ENCODE measurements at places on chromosomes 6 and 20.

DNA sequence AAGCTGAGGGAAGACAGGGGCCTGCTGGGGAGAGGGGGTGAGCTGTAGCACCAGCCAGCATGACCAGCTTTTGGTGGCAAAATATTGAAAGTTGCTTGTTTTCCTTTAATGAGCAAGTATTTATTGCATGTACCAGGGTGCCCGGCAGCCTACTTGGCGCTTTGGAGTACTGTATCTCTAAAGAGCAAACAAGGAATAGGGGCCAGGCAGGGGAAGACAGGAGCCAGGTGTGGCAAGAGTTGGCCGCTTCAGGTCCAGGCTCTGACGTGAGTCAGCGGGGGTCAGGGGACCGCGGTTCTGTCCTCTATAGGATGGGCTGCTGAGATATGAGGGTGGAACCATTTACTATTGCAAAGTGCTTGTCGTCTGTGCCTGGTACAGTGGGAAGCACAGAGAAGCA is 63.1 kb downstream of the PSMG4 start:
- DNase-seq = no peak

- DNase-seq = no peak
Observed at GRCh38 chr6:53984163-53984562, 127.1 kb upstream of the MLIP start.

GRCh38 chr6:113055061-113055460 is 707.9 kb downstream of the RFPL4B start:
- DNase-seq = no peak

GRCh38 chr6:136607932-136608772 is 57.9 kb upstream of the MAP7 start:
- DNase-seq = peak; percentile 66

DNA sequence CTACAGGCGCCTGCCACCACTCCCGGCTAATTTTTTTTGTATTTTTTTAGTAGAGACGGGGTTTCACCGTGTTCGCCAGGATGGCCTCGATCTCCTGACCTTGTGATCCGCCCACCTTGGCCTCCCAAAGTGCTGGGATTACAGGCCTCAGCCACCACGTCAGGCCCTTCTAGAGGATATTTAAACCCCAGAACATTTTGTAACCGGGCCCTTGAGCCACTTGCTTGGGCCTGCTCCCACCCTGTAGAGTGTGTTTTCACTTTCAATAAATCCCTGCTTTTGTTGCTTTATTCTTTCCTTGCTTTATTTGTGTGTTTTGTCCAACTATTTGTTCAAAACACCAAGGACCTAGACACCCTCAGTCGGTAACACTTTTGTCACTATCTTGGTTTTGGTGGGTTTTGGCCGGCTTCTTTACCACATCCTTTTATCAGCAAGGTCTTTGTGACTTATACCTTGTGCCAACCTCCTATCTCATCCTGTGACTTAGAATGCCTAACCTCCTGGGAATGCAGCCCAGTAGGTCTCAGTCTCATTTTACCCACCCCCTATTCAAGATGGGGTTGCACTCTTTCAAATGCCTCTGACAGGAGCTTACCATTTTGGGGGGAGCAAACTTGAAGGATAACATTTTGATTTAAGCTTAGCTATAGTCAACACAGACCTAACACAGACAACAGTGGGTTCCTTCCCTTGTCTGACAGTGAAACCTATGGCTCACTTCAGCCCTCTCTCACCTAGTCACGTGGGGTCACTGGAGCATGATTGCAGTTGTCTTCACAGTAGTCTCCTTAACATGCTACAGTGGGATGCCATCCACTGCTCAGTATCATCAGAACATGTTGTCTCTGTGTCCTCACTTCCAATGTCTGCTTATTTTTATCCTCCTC is 27.9 kb upstream of the KIF6 start:
- DNase-seq = no peak

DNA sequence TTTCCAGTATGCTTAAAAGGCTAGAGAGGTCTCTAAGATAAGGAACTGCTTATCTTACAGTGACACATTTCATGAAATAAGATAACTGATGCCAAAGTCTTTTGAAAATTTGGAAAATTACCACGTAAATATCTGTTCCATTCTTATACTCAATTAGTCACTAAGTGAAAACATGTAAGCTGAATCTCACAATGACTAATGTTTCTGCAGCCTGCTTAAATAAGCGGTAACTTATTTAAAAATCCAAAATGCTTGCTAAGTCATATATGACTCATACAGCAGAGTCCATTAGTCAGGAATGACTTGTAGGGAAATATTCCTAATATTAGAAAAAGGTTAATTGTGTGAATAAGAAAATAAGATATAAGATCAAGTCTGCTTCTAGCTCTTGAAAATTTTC is 27.8 kb upstream of the LGSN start:
- no peak for DNase-seq

DNA sequence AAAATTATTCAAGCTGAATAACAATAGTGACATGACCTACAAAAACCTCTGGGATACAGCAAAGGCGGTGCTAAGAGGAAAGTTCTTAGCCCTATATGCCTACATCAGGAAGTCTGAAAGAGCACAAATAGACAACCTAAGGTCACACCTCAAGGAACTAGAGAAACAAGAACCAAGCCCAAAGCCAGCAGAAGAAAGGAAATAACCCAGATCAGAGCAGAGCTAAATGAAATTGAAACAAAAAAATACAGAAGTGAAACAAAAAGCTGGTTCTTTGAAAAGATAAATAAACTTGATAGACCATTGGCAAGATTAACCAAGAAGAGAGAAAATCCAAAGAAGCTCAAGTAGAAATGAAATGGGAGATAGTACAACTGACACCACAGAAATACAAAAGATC is 47.6 kb upstream of the NOTCH4 start:
- no peak for DNase-seq

GRCh38 chr6:144156338-144156737 is 6.0 kb downstream of the STX11 start:
- no peak for DNase-seq

GRCh38 chr6:160070427-160070826 is 51.2 kb upstream of the SLC22A1 start:
- DNase-seq = no peak

- DNase-seq = no peak
Observed at GRCh38 chr6:154268486-154268885, 88.1 kb downstream of the IPCEF1 start.

- no peak for DNase-seq
Observed at GRCh38 chr6:13474360-13474759, 13.0 kb downstream of the GFOD1 start.

- DNase-seq = no peak
Observed at GRCh38 chr20:59013959-59014608, 5.1 kb upstream of the TUBB1 start.

GRCh38 chr6:147869201-147869600 is 360.7 kb downstream of the SAMD5 start:
- no peak for DNase-seq

GRCh38 chr20:5216663-5217062 is 89.9 kb downstream of the CDS2 start:
- DNase-seq = no peak

- DNase-seq = no peak
Observed at GRCh38 chr6:24517659-24518543, 23.1 kb downstream of the ALDH5A1 start.

DNA sequence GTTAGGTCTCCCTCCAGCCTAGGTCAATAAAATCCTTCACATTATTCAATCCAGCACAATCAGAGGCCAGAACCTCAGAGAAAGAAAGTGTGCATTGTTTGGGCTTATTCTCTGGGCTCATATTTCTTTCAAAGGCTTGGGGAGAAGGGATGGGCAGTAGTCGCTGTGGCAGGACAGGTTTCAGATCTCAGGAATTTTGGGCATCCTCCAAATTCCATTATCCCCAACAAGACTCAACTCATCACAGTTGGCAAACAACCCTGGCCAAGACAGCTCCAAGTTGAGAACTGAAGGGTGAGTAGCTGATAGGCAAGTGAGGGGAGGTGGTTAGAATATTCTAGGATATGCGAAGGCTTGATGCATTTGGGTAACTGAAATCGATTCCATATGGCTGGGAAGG is 27.2 kb upstream of the CHD6 start:
- no peak for DNase-seq

DNA sequence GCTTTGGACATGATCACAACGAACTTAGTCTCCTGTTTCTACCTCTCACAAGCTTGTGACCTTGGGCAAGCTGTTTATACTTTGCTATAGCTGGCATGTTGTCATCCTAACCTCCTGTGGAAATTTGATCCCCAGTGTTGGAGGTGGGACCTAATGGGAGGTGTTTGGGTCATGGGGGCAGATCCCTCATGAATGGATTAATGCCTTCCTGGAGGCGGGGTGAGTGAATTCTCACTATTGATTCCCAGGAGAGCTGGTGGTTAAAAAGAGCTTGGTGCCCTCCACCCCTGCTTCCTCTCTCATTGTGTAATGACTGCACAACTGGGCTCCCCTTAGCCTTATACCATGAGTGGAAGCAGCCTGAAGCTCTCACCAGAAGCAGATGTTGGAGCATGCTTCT is 228.9 kb downstream of the HIVEP2 start:
- DNase-seq = no peak

- DNase-seq = no peak
Observed at GRCh38 chr6:90127595-90127994, 169.0 kb downstream of the BACH2 start.

DNA sequence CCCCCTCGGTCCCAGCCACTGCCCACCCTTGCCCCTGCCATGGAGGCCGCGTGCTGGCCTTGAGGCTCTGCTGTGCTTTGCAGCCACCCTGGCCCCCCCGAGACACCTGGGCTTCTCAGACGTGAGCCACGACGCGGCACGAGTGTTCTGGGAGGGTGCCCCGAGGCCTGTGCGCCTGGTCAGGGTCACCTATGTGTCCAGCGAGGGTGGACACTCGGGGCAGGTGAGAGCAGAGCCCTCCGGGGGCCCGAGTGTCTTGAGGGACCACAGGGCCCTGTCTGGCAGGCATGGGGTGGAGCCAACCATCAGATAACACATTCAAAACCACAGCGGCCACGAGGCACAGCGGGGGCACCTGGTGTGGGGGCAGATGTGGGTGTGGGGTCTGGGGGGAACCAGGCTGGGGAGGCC is 18.9 kb downstream of the COL20A1 start:
- DNase-seq = no peak

DNA sequence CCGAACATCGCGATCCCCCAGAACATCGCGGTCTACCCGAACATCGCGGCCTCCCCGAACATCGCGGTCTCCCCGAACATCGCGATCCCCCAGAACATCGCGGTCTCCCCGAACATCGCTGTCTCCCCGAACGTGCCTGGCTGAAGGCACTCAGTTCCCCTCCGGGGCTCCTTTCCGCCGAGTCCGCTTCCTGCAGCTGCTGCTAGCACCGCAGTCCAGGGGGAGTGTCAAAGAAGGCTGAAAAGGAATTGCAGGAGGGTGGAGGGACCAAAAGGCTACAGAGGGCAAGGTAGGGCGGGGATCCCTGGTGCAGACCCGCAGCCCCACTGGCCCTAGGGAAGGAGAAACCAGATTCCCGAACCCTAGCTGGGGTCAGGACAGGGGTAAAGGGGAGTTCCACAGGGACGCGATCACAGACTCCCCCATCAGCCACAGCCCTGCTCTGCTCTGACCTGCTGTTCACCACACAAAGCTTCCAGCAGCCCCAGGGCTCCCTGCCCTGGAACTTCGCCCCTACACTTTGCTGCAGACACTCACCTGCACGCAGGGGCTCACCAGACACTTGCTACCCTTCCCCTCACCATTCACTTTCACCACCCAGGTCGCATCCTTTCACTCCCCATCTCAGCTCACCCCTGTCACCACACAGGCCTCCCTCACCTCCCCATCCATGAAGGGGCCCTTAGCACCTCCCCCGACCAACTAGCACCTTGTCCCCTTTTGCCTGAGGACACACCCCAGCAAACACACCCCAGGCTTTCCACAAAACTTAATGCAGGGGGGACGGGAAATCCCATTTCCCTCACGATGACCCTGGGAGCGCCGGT is 1.7 kb downstream of the ULBP1 start:
- no peak for DNase-seq

GRCh38 chr6:33665957-33666356 is 44.8 kb downstream of the ITPR3 start:
- no peak for DNase-seq

DNA sequence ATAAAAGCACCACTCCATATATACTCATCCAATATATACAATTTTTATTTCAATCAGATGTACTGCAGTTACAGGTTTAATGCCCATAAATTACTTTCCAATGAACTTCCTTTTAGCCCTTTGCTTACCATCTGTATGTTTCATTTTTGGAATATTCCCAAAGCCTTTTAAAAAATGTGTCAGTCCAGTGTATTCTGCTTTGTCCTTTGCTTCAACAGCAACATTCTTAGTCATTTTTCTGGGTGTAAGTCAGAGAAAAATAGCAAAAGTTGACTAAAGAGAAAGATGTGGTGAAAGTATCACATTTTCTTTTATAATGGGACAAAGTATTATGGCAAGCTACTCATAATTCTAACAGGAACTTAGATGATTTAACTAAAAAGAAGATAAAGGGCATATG is 15.2 kb downstream of the DSE start:
- DNase-seq = no peak

- no peak for DNase-seq
Observed at GRCh38 chr6:25558155-25558817, 93.7 kb upstream of the SCGN start.

DNA sequence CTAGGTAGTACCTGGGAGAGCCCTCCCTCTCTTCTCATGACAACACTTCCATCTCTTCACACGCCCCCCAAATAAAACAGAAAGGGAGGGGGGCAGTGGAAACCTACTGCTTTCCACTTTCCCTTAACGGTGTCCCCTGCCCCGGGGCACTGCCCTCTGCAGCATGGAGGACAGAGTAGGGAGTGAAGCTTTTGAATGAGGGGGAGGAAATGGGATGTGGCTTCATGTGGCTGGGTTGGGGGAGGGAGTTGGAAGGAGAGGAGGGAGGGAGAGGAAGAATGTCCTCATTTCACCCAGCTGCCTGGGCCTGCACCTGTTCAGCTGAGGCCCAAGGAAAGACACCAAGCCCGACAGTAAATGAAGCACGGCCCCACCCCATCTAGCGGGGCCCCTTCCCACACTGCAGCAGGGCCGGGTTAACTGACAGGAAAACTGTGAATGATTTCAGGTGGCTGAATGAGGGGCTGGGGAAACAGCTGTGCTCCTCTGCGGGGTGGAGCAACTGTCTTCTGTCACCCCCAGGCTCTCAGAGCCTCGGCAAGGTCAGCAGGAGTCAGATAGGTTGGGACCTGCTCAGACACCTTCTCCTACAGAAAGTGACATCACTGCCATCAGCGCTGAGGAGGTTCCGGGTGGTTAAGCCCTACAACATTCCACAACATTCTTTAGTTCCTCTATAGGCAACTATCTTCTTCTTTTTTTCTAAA is 40.0 kb upstream of the TAF8 start:
- no peak for DNase-seq

DNA sequence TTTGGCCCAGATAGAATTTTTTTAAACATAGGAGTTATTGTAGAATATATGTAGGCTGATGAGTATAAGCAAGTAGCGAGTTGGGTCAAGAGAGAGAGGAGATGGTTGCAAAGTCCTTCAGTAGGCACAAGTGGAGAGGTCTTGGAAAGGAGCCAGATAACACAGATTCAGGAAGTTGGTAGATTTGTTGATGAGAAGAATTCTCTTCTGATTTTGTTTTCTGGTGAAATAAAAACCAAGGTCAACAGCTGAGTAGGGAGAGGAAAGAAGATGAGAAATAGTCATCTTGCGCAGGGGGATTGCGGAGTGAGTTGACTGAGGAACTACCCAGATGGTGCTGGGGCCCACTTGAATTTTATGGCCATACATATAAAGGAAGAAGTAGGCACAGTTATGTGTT is 17.4 kb upstream of the CD83 start:
- DNase-seq = no peak
